ENCODE measurements at places on chromosomes 6 and 20. TPM values are rescaled to one million over a fixed set of nuclear protein-coding genes. Genes with fewer than 3 reads are reported as not detected.

Gene CENPW
- total RNA-seq, result 4.5 TPM

Gene SCGN
- 30.2 TPM for total RNA-seq

- DNase-seq, result no peak
These were observed 23.0 kb downstream of the CPNE1 start for GRCh38 chr20:35641743-35642142.

DNA sequence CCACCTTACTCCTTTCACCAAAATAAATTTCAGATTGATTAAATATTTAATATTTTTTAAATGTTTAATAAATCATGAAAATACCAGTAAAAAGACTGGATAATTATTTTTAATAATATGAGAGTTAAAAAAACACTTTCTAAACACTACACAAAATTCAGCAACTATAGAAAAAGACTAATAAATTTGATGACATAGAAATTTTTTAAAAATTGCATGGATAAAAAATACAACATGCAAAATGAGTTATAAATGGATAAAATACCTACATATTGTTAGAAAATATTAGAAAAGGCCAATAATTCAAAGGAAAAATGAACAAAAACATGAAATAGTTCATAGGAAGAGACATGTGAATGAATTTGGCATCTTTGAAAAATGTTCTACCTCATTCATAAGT is 101.0 kb upstream of the EDN1 start:
- DNase-seq, result no peak

DNA sequence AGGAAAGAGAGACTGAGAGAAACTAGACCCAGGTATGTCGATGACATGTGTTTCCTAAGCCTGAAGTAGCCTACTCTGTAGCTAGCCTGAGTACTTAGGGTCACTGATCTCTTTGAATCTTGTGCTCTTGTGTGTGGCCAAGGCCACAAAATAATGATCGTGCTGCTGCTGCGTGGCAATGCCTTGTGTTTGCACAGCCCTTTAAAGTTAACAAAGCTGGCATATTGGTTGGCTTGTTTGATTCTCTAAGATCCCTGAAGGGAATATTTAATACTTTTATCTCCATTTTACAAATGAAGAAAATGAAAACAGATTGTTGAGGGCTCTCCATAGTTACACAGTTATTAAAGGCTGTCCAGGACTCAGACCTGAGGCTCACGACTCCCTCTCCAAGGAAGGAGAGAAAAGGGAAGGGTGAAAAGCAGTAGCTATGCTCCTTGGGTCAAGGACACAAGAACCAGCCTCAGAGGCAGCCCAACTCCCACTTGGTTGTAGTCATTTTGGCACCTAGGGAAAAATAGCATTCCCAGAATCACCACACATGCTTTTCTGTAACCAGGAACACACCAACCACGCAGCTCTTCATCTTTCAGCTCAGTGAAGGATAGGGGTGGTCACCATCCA is 130.7 kb downstream of the LRFN2 start:
- no peak for DNase-seq

Gene PMEPA1
- total RNA-seq, result 6.1 TPM

All from frontal cortex (tissue), 4 donors.